ENCODE measurements at places on chromosomes 5 and 9. TPM values are rescaled to one million over a fixed set of nuclear protein-coding genes. Genes with fewer than 3 reads are reported as not detected.

- no peaks in the 10 kb centered on the region for H3K4me1 ChIP-seq
- no peak overlapping the region for H3K4me3 ChIP-seq
Observed at GRCh38 chr9:119289740-119290433, 79.3 kb downstream of the BRINP1 start.

Gene ANKRD34B
- total RNA-seq = not detected

DNA sequence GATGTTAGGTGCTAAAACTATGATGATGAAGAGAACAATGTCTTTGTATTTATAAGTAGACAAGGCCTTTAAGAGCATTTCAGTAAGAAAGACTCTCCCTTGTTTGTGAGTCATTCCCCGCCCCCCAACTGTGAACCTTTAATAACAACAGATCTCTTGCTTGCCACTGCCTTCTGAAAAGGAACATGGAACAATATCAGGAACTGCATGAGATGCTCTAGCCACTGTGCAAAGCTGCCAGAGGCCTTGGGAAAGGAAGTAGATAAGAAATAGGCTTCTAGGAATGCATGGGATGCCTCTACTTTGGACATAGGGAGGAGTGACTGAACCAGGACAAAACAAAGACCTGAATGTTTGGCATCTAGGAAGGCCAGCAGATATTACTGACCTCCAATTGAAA lies 296.1 kb upstream of the MPDZ start:
- H3K27me3 ChIP-seq = no peaks in the 10 kb centered on the region
- H3K4me3 ChIP-seq = no peak overlapping the region
- H3K27ac ChIP-seq = no peak overlapping the region
- no peaks in the 10 kb centered on the region for H3K4me1 ChIP-seq
- no peak for DNase-seq

DNA sequence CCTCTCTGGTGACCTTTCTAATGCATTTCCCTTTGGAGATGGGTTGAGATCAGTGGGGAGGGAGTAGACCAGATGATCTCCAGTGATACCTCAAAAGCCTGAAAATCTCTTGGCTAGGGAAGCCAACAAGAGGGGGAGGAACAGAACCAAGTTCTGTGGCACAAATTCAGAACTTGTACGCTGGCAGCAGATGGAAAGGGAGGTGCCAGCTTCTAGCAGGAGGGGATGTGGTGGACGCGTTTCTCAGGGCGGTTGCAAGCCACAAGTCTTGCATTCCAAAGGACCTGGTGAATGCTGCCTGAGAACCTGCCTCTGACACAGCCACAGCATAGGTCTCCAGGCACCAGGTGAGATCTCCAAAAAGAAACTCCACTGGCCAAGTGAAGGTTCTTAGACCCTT lies 13.4 kb downstream of the SLIT3 start:
- H3K27me3 ChIP-seq = peaks cover 14% of the 10 kb centered on the region
- no peak overlapping the region for H3K4me3 ChIP-seq
- no peaks in the 10 kb centered on the region for H3K4me1 ChIP-seq
- no peak overlapping the region for H3K27ac ChIP-seq
- H3K36me3 ChIP-seq = no peaks in the 10 kb centered on the region

Gene AIF1L
- 0.40 TPM for total RNA-seq

Gene B4GALT7
- total RNA-seq = 28.7 TPM

Gene LURAP1L
- 9.6 TPM for total RNA-seq

DNA sequence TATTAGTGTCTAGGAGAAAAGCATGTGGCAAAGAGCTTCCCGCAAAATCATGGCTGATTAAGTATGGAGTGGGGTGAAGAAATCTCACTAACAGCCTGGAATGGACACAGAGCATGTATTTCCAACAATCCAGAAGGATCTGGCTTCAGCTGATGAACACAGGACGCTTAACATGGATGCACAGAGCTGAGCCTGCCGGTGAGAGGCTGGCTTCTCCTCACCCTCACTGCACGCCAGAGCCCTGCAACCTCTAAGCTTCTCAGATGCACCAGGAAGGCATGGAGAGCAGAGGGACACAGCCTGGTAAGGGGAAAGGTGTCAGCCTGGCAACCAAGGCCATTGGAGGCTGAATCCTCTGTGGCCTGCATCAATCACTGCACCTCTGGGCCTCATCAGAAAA lies 298.5 kb downstream of the TRIM32 start:
- no peak for DNase-seq
- no peak overlapping the region for H3K27ac ChIP-seq
- no peaks in the 10 kb centered on the region for H3K27me3 ChIP-seq
- H3K4me1 ChIP-seq = no peaks in the 10 kb centered on the region

- H3K4me3 ChIP-seq = no peak overlapping the region
- H3K36me3 ChIP-seq = no peaks in the 10 kb centered on the region
- H3K4me1 ChIP-seq = peaks cover 43% of the 10 kb centered on the region
- H3K27me3 ChIP-seq = no peaks in the 10 kb centered on the region
- peak overlapping the region; percentile 71 for H3K27ac ChIP-seq
Observed at GRCh38 chr5:96339862-96340261, 93.2 kb downstream of the PCSK1 start.

Gene EPB41L4B
- total RNA-seq = 54.6 TPM

- H3K4me1 ChIP-seq = peaks cover 7% of the 10 kb centered on the region
- no peak overlapping the region for H3K27ac ChIP-seq
- H3K36me3 ChIP-seq = no peaks in the 10 kb centered on the region
- H3K4me3 ChIP-seq = no peak overlapping the region
- DNase-seq = no peak
Observed at GRCh38 chr5:80707645-80708044, 52.9 kb upstream of the DHFR start.

Gene TEX48
- total RNA-seq = not detected

GRCh38 chr5:95262933-95263660 lies 21.8 kb downstream of the MCTP1 start:
- DNase-seq = no peak
- no peaks in the 10 kb centered on the region for H3K36me3 ChIP-seq
- H3K27ac ChIP-seq = no peak overlapping the region
- no peaks in the 10 kb centered on the region for H3K27me3 ChIP-seq

GRCh38 chr5:170327829-170328228 lies 30.3 kb upstream of the LCP2 start:
- DNase-seq = no peak
- H3K27me3 ChIP-seq = no peaks in the 10 kb centered on the region
- no peaks in the 10 kb centered on the region for H3K4me1 ChIP-seq
- H3K36me3 ChIP-seq = no peaks in the 10 kb centered on the region
- H3K27ac ChIP-seq = no peak overlapping the region
- H3K4me3 ChIP-seq = no peak overlapping the region

DNA sequence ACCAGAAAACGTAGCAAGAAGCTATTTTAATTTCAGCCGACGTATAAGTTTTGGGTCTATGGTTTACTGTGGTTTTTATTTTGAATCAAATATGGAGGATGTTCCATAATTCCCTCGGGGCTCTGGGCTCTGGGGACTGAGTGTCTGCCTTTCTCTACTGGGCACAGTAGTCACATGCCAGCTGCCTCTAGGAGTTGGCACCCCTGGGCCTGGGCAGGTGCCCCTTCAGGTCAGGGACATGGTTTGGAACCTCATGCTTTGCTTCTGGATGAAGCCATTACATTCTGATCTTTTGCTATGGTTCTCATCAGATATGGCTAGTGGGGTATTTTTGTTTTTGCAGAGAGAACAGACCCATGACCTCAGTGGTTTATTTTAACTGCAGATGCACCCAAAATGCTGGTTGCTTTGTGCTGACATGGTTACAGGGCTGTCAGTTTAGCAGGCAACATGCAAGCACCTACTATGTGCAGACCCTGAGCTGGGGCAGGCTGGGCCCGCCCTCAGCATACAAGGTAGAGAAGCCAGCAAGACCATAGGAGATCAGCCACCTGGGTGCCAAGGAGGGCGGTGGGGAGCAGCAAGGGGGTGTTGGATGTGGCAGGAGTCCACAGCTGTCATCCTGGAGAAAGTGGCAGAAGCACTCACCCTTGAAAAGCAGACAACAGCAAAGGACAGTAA lies 54.5 kb upstream of the PSD2 start:
- no peak overlapping the region for H3K4me3 ChIP-seq
- no peaks in the 10 kb centered on the region for H3K27me3 ChIP-seq
- no peak overlapping the region for H3K27ac ChIP-seq
- no peaks in the 10 kb centered on the region for H3K36me3 ChIP-seq
- DNase-seq = no peak

- H3K4me3 ChIP-seq = no peak overlapping the region
- no peaks in the 10 kb centered on the region for H3K27me3 ChIP-seq
- no peaks in the 10 kb centered on the region for H3K4me1 ChIP-seq
- H3K36me3 ChIP-seq = no peaks in the 10 kb centered on the region
Observed at GRCh38 chr5:79171635-79172245, 60.1 kb downstream of the BHMT start.

DNA sequence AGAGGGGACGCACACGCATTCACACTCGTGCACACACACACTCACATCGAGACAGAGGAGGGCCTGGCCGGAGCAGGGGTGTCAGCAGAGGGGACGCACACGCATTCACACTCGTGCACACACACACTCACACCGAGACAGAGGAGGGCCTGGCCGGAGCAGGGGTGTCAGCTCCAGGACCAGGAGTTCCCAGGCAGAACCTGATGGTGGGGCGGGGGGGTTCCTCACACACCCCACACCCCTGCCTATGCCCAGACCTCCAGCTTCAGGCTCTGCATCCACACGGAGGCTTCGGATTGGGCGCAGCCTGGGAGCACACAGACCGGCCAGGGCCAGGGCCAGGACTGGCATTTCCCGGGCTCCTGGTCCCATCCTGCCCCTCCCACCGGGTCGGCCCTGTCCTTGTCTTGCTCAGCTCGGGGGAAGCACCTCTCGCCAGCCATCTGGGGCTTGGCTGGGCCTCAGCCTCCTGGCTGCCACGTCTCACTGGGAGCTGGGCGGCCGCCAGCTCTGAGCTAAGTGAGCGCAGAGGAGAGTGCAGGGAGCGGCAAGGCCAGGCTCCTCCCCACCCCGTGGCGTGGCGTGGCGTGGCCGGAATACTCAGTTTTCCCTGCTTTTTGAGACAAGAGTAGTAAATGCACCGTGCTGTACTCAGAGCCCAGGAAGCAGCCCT lies 31.3 kb downstream of the ADAMTS2 start:
- H3K36me3 ChIP-seq = no peaks in the 10 kb centered on the region
- no peak overlapping the region for H3K27ac ChIP-seq
- peak; percentile 49 for DNase-seq
- H3K4me1 ChIP-seq = no peaks in the 10 kb centered on the region

Gene SARDH
- total RNA-seq = 121 TPM

Gene SPATA31C1
- not detected for total RNA-seq

Gene PCDHA7
- total RNA-seq = not detected

DNA sequence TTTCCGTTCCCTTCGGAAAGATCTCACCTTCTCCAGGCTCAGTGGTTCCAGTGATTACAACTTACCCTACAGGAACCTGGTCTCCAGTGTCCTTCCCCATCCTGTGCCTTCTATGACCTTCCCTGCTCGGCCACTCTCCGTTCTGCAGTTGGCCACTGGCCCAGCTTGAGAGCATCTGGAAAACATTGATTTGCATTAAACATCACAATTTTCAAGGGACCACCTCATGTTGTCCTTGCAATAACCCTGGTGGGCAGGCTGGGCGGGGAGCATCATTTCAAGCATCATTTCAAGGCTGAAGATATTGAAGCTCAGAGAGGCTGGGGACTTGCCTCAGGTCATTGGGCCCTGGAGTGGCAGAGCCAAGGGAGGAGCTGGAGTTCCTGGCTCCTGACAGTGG lies 177.4 kb downstream of the SEC61B start:
- no peak overlapping the region for H3K27ac ChIP-seq
- no peak for DNase-seq
- H3K27me3 ChIP-seq = no peaks in the 10 kb centered on the region
- no peaks in the 10 kb centered on the region for H3K4me1 ChIP-seq

DNA sequence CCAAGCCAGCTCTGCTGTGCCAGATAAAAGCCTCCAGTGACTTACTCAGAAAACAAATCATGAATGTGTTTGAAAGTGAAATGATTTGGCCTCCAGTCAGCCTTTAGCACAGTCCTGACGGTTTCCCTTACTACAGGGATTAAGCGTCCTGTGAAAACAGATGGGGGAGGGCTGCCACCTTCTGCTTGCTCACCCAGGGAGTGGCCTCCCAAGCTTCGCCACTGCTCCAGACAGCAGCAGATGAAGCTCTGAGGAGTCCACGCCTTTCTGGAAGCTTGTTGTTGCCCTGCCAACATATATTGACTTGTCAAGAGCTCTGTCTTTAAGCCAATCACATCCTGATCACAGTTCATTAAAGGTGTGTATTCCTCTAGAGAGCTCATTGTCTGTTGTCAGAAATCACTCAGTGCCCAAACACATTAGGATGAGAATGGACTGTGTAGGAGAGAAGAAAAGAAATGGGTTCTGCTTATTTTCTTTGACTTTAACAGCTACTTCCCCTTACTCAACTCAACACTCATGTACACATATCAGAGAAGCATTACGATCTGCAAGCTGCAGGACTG lies 4.9 kb upstream of the FYB1 start:
- H3K27ac ChIP-seq = no peak overlapping the region
- no peaks in the 10 kb centered on the region for H3K36me3 ChIP-seq
- H3K27me3 ChIP-seq = no peaks in the 10 kb centered on the region
- H3K4me3 ChIP-seq = no peak overlapping the region
- DNase-seq = no peak
- no peaks in the 10 kb centered on the region for H3K4me1 ChIP-seq

- no peaks in the 10 kb centered on the region for H3K27me3 ChIP-seq
- no peak overlapping the region for H3K4me3 ChIP-seq
- no peaks in the 10 kb centered on the region for H3K36me3 ChIP-seq
- DNase-seq = no peak
- H3K4me1 ChIP-seq = no peaks in the 10 kb centered on the region
Observed at GRCh38 chr9:123368023-123368422, 12.0 kb downstream of the CRB2 start.

DNA sequence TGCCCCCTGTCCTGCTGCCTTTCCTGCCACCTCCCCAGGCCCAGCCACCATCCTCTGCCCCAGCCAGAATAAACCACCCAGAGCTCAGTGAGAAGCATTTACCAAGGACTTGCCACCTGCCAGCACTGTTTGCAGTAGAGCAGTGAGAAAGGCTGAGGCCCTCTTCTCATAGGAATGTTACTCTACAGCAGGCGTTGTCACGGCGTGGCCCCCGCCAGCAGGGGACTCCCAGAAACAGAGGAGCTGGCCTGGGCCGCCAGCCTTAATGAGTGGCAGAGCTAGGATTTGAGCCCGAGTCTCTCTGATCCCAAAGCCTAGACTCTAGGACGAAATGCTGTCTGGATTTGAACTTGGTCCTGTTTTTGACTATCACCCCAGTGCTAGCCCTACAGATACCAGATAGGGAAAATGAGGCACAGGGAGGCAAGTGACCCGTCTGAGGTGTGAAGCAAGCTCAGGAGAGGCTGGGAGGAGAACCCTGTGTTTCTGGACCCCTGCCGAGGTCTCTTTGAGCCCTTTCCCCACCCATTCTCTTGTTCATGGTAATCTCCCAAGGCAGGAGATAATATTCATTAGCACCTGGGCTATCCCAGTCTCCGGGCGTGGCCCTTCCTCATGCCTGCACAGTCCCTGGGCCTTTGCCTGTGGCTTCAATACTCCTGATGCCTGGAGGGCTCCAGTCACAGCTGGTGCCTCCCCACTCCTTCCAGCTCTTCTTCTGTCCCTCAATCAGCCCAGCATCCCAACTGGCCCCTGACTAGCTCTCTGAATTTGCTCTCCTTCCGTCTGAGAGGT lies 30.7 kb downstream of the HRH2 start:
- H3K36me3 ChIP-seq = no peaks in the 10 kb centered on the region
- no peak overlapping the region for H3K4me3 ChIP-seq
- no peaks in the 10 kb centered on the region for H3K4me1 ChIP-seq
- DNase-seq = no peak
- no peak overlapping the region for H3K27ac ChIP-seq

Gene CBY3
- total RNA-seq = not detected

Gene GNA14
- total RNA-seq = 4.1 TPM

Measured in right lobe of liver (tissue), 6 donors.